ENCODE measurements at places on chromosomes 13 and 19.

GRCh38 chr19:13849991-13850909 lies 26.7 kb upstream of the NANOS3 start:
- DNase-seq: peak; percentile 64

GRCh38 chr13:47299304-47299703 lies 402.5 kb upstream of the HTR2A start:
- DNase-seq: no peak

DNA sequence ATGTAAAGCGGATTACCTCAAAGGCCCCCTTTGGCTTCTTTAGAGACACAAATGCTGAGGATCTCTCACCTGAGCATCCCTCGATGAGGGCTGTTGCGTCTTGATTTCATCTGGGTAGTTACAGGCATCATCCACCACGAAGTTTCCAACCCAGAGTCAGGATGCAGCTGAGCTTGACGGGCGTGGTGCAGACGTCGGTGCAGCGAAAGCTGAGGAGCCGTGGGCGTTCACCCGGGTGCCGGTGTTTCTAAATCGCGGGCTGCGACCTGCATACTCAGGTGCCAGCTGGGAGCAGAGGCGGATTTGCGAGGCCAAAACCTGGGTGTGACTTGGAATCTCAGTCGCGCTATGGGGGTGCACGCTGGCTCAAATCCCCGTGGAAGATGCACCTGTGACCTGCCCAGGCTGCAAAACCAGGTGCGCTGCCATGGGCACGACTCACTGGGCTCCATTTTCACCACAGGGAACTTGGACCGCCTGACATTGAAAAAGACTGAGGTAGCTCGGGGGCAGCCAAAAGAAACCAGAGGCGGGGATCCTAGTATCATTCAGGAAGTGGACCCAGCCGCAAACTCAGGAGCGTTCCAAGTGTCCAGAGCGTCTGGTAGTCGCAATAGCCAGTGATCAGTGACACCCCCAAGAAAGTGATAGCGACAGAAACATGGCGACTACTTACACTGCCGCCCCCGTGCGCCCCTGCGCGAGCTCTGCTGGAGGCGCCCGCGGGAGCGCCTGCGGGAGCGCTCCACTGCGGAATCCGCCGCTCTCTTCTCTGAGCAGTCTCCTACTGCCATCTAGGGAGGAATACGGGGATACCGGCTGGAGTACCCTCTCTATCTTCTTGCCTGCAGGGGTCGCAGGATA lies 36.4 kb upstream of the IGFL4 start:
- no peak for DNase-seq

DNA sequence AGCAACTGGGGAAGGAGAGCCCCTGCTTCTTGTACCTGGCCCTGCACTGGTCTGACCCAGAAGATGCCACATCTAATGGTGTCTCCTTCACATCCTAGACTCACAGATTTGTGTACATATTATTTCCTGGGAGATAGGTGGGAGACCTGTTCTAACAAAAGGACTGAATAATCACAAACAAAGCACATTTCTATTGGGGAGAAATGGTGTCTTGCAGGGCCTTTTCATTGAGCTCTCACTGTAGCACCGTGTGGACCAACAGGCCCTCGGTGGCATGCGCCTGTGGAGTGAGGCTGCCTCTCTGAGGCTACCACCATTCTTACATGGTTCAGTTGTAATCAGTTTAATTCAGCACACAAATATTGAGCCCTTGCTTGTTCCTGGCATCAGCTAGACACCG lies 989 bp upstream of the SACS start:
- DNase-seq: no peak

DNA sequence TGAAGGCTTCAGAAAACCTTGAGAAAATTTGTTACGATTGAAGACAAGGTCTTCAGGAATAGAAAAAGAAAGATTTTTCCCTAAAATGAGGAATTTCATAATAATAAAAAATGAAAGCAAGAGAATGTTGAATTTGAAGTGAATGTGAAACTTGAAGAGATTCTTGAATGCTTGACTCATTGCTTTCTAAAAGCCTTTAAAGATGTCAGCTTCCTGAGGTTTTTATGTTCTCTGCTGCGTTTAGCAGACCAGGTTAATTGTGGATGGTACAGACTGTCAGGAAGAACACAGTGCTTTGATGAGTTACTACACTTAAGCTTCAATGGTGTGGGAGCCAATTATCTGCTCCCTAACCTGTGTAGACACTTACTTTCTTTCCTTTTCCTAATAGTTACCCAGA lies 96.3 kb upstream of the FNDC3A start:
- DNase-seq: no peak

DNA sequence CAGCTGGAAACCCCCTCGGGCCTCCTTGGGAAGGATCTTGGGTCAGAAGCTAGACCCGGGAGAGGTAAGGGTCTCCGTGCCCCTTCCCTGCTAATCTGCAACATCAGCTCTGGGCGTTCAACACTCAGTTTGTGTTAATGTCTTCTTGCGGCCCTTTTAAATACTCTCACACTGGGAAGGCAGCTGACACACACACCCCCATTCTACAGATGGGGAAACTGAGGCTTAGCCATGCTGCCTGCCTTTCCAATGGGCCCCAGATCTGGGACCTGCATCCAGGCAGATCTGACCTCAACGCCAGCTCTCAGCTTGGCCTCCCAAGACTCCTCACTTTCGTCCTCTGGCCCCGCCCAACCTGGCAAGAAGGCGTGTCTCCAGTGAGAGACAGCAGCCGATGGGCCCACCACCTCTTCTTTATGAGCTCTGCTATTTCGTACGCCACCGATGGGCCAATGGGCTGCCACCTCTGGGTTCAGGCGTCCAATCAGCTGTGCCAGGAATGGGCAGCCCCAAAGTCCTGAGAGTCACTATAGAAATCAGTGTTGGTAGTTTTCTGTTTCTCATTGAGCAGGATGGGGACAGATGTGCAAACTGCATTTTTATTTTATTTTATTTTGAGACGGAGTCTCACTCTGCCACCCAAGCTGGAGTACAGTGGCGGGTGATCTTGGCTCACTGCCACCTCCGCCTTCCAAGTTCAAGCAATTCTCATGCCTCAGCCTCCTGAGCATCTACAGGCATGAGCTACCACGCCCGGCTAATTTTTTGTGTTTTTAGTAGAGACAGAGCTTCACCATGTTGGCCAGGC lies 43.8 kb downstream of the DNM2 start:
- no peak for DNase-seq

DNA sequence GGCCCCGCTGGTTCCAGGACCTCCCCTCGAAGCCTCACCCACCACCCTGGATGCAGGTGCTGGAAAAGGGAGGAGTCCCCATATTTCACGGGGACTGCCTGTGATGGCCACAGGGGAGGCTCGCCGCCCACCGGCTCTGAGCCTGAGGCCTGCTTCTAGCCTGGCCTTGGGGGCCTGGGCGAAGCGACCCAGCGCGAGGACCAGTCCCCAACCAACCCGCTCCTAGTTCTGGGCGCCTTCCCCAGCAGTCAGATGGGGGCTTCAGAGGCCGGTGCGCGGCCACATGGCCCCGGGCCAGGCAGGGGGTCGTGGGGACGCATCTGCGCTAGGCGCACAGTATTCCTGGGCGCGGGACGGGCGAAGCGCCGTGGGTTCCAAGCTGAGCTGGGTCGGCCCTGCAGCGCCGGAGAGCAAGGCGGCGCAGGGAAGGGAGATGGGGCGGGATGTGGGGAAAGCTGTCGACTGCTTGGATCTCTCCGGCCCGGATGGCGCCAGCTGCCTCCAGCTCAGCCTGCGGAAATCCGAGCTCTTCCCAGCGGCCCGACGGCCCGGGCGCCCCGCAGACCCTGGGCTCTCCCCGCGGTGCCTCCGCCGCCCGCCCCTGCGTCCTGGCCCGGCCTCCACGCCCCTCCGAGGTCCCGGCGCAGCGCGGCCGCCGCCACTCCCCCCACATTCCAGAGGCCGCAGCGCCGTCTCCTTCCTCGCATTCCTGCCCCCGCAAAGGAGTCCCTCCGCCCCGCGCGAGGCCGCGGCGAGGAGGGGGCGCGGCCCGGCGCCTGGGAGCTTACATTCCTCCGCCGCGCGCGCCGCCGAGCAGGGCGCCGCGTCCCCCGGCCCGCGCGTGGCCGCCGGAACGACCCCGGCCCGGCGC lies at the start of gene WTIP:
Gene WTIP, plus strand, starts transcription at position 788 of the 871 bp plus-strand sequence. CDS start 217 bp downstream, outside the sequence.
- DNase-seq: no peak

- no peak for DNase-seq
Observed at GRCh38 chr13:96181911-96182310, 92.0 kb downstream of the HS6ST3 start.

DNA sequence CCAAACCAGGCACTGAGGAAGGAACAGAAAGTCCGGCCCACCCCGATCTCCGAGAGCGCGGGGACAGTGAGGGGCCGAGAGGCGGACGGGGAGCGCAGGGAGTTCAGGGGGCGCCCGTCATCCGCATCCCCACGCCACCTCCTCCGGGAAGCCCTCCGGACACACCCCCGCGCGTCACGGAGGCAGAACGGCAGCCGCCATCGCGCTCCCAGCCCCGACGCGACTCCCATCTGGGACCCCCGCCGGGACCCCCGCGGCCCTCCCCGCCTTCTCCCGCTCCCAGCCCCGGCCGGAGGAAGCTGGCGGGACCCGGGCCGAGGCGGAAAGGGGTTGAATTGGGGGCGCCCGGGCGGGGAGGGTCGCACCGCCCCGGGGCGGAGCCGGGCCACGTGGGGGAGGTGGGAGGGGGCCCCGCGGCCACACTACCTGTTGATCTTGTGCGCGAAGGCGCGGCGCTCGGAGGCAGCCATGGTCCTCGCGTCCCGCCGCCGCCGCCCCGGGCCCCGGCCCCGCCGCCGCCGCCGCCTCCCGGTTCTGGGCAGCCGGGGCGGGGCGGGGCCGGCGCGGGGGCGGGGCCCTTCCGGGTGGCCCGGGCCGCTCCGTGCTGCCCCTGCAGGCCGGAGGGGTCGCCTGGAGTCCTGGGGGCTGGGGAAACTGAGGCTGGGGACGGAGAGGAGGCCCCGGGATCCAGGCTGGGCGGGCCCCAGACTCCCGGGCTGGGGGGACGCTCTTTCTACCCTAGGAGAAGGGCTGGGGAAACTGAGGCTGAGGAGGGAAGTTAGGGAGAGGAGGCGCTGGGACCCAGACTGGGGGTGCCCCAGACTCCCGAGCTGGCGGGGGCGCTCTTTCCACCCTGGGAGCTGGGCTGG lies at the start of gene DOCK6:
Gene DOCK6, minus strand, starts transcription at position 554 of the 869 bp plus-strand sequence. Its CDS starts 84 bp downstream, at position 470.
- DNase-seq: no peak

- peak; percentile 22 for DNase-seq
Observed at GRCh38 chr13:50594276-50595051, 249.0 kb downstream of the DLEU7 start.

GRCh38 chr13:43522788-43523187 lies 264.0 kb downstream of the ENOX1 start:
- no peak for DNase-seq

- DNase-seq: no peak
Observed at GRCh38 chr19:39115105-39115847, 10.3 kb upstream of the PAK4 start.

- no peak for DNase-seq
Observed at GRCh38 chr19:23698711-23699520, 11.9 kb upstream of the ZNF675 start.

DNA sequence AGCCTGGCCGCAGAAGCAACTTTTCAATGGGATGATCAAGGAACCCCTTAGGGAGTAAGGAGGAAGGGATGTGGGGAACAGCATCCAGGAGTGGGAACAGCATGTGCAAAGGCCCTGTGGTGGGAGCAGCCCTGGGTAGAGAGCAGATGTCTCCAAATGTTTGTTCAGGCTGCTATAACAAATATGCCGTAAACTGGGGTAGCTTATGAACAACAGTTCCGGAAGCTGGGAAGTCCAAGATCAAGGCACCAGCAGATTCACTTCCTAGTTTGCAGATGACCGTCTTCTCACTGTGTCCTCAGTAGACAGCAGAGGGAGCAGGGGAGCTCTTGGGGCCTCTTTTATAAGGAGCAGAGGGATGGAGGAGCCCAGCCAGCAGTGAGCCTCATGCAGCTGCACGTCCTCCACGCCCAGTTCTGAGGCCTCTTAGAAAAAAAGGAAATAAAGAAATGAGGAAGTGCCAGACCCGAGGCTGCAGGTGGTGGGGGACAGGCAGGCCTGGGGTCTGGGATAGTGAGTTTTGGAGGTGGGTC lies 4.2 kb upstream of the LRRC25 start:
- no peak for DNase-seq

DNA sequence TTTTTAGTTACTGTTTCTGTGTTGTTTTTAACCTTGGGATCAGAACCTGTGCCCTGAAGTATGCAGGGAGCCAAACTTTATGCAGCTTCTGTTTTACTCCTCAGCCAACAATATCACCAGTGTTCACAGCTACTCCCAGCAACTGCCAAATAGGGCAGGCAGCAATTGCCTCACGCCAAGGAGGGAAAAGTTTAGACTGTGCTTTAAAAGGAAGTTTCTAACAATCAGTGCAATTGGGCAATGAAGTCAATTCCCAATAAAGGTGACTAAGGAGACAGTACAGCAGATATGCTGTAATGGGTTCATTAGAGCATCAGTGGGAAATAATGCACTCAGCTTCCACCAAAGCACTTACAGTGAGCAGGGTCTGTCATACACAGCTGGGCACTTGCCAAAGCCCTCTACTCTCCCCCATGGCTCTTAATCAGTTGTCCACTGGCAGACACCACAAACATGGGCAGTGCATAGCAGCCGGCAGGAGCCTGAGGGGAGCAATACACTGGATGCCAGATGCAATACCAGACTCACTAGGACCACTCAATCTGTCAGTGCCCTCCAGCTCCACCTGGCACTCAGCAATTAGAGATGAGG lies 19.3 kb downstream of the ENOX1 start:
- DNase-seq: no peak

GRCh38 chr13:51625555-51626345 lies 41.5 kb downstream of the WDFY2 start:
- no peak for DNase-seq

GRCh38 chr13:73370066-73370465 lies 311.3 kb downstream of the KLF5 start:
- no peak for DNase-seq

DNA sequence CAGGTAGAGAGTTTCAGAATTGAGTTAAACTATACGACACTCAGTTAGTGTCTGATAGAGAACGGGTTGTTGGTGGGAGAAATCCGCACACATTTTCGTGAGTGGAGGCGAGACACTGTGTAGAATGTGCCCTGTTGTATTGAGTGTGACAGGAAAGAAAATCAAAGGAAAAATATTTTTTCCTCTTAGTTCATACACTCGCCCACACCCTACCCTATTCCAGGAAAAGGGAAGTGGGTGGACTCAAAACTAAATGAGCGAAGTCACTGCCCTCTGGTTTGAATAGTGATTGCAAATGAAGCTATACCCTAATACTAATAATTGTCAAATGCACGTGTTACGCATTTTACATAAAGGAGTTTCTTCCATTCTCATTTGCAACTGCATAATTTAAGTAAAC lies 2.0 kb downstream of the ZNF347 start:
- DNase-seq: no peak

DNA sequence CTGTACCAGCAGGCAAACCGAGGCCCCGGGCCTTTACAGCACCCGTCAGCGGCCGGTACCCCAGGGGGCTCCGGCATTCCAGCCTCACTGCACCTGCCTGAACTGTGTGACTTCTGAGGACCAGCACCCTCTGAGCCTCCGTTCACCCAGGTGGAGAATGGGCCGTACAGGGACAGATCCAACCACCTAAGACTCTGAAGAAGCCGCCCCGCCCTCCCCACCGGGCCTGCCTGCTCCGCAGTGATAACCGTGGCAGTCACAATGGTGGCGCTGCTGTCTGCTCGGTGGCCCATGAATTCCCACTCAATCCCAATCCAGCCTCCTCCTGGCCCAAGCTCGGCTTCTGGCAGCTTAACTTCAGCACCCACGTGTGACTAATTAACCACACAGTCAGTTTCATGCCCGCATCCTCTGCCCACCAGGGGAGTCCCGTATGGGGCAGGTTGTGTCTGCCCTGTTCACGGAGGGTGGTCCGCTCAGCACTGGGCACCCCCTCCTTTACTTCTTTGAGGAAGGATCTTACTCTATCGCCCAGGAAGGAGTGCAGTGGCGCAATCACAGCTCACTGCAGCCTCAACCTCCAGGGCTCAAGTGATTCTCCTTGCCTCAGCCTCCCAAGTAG lies 3.4 kb downstream of the TCF3 start:
- DNase-seq: no peak

All from activated T-helper 2 cell treated with anti-CD3 and anti-CD28 coated beads, Interferon-gamma antibody, Interleukin-2, Interleukin-4, amounts not matched to agents 10 μg/mL and 5 μg/mL and 100 μg/mL, durations not matched to agents 14 hours and 24 hours and 36 hours (primary cell).